ENCODE measurements at places on chromosomes 3 and 15.

GRCh38 chr15:57920911-57921310, 144.6 kb downstream of the ALDH1A2 start:
- DNase-seq: no peak

- no peak for DNase-seq
These were observed 1.3 kb downstream of the SMC4 start for GRCh38 chr3:160400702-160401150.

DNA sequence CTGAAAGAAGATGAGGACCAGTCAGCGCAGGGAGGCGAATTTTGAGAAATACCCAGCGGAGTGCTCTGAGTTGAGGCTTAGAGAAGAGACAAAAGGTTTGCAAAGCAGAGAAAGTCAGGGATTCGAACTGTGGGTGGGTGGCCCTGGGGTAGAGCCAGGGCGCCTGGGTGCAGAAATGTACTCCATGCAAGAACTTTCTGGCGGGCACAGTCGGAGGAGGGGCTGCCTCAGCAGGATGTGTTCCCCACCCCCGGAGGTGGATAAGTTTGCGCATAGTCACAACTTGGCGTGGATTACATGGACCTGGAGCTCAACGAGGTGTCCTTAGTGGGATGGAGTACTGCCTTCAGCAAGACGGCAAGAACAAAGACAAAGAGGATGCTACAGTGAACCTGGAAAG, 117.3 kb upstream of the ALDH1A3 start:
- DNase-seq: no peak

DNA sequence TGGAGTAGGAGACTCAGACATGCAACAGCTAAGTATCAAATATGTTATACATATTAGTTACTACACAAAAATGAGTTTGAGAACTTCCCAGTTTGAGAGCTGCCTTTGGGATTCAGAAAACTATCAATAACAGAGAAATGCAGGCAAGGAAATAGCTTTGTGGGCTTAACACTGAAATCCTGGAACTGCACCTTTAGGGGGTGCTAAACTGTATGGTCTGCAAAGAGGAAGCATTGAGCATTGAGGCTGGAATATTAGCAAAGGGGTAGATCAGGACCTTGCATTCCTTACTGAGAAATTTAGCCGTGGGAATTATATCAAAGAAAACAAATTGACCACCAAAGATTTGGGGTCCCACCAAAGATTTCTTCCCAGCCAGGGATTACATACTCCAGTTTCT, 580.0 kb downstream of the ZNF385D start:
- DNase-seq: no peak

GRCh38 chr3:125357032-125357658, 18.0 kb downstream of the ZNF148 start:
- DNase-seq: peak; percentile 43

- no peak for DNase-seq
These were observed 94.4 kb downstream of the ULK4 start for GRCh38 chr3:41867533-41867932.

DNA sequence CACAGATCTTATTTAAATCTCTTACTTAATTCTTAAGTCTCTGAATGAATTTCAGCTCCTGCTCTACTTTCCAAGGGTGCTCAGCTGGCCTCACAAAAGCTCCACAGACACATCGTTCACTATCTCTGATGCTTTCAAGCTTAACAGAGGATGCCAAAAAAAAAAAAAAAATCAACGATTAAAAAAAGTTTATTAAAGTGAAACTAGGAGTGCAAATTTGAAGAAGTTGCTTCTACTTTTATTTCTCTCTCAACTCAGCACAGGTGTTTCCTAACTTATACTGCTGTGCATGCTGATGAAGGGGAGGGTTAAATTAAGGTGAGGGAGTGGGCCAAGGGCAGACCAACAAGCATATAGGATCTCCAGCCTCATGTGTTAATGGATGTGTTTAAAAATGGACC, 157.2 kb downstream of the TIGIT start:
- no peak for DNase-seq

Data from fibroblast of skin of right quadriceps (primary cell).